ENCODE measurements at places on chromosomes 7 and 10. TPM values are rescaled to one million over a fixed set of nuclear protein-coding genes. Genes with fewer than 3 reads are reported as not detected.

Gene CALML5
- not detected for total RNA-seq

Gene PNLIPRP3
- not detected for total RNA-seq

Gene LRIT1
- not detected for total RNA-seq

Gene IFIT3
- 5.6 TPM for total RNA-seq

Gene NUDT13
- 3.0 TPM for total RNA-seq

Gene CHST12
- 13.8 TPM for total RNA-seq

Gene STEAP4
- total RNA-seq: 0.01 TPM

Gene CYP2C18
- total RNA-seq: 0.08 TPM

Gene DGKB
- not detected for total RNA-seq

Gene MLXIPL
- total RNA-seq: 0.25 TPM

Gene KCNIP2
- total RNA-seq: 1.1 TPM

Gene PDE1C
- 7.1 TPM for total RNA-seq

Gene MSMB
- not detected for total RNA-seq

Gene ZNF789
- total RNA-seq: 8.9 TPM

Gene PARP12
- 25.0 TPM for total RNA-seq

Gene MAPK8
- 49.4 TPM for total RNA-seq

Gene ZNF107
- 2.3 TPM for total RNA-seq

Gene EEPD1
- 47.4 TPM for total RNA-seq

Gene FRAT2
- total RNA-seq: 8.2 TPM

Gene TSPAN12
- total RNA-seq: 0.49 TPM

Gene SFTPA2
- total RNA-seq: not detected

Gene CYP3A5
- 1.5 TPM for total RNA-seq

Gene RBP3
- total RNA-seq: not detected

Gene ADRB1
- 0.54 TPM for total RNA-seq

Gene OLAH
- not detected for total RNA-seq

Gene HECW1
- 12.2 TPM for total RNA-seq

Gene CALHM3
- 0.45 TPM for total RNA-seq
